ENCODE measurements at places on chromosomes 12 and 14. TPM values are rescaled to one million over a fixed set of nuclear protein-coding genes. Genes with fewer than 3 reads are reported as not detected.

Gene IGFBP6
- total RNA-seq = 139 TPM

Gene GLIPR1L1
- not detected for total RNA-seq

Gene ARHGDIB
- 17.2 TPM for total RNA-seq

Gene MORN3
- 0.09 TPM for total RNA-seq

GRCh38 chr12:106715582-106715981, 58.9 kb upstream of the RIC8B start:
- DNase-seq = no peak

DNA sequence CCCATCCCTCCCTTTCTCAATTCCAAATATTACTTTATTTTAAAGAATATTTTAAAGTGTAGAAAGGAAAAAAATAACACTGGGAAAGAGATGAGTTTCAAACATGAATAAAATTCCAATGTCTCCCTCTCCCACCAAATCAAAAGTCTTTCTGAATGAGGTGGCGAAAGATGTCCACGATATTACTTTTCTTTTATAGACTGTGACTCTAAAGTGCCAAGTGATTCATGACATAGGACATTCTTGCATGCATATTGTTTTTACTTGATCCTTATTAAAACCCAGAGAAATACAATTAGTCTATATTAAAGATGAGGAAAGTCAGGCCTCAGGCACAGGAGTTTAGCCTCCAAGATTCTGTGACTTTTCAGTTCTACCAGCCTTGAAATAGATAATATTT, 16.0 kb upstream of the LUM start:
- no peak for DNase-seq

DNA sequence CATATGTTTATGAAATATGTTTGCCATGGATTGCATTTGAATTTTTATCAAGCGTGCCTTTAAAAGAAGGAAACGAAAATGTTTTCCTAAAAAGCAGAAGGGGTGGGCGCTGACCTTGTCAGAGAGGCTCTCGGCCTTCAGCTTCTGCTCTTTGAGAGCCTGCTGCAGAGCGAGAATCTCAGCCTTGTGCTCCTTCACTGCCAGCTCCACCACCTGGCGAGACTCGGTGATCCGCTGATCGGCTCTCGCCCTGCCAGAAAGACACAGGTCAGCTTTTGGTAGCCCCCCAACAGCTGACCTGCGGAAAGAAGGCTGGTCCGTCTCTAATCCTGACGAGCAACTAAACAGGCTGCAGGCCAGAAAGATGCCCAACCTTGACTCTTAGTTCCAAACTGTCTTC, 62.4 kb downstream of the PRKAB1 start:
- DNase-seq = no peak

DNA sequence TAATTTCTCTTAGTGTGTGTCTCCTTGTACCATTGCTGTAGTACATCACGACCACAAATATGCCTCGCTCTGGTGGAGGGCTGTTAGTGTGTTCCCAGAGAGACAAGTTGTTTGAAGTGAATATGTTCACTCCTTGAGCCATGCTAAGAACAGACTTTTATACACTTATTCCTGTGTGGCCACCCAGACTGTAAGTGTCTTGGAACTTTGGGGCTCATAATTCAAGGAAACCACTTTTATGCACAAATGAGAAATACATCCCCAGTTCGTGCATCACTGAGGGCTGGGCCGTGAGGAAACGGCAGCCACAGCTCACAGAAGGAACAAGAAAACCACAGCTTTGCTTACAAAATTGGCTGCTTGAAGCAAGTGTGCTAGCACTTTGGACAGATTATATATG, 362.2 kb upstream of the DDHD1 start:
- no peak for DNase-seq

GRCh38 chr14:102363182-102363943, 622 bp downstream of the TECPR2 start:
- DNase-seq = no peak

- no peak for DNase-seq
These were observed 16.8 kb downstream of the ATP5MC2 start for GRCh38 chr12:53659011-53659551.

- DNase-seq = no peak
These were observed 14.4 kb downstream of the FGD6 start for GRCh38 chr12:95202691-95203486.

Measured in esophagus squamous epithelium (tissue), 5 donors.